ENCODE measurements at places on chromosomes 7 and 10.
A peak's percentile ranks its signal among the peaks of the same experiment; 100 is the strongest.

GRCh38 chr10:62231371-62231770, 37.3 kb downstream of the RTKN2 start:
- DNase-seq = no peak

- DNase-seq = no peak
These were observed 140.3 kb downstream of the PLXDC2 start for GRCh38 chr10:19956516-19957032.

DNA sequence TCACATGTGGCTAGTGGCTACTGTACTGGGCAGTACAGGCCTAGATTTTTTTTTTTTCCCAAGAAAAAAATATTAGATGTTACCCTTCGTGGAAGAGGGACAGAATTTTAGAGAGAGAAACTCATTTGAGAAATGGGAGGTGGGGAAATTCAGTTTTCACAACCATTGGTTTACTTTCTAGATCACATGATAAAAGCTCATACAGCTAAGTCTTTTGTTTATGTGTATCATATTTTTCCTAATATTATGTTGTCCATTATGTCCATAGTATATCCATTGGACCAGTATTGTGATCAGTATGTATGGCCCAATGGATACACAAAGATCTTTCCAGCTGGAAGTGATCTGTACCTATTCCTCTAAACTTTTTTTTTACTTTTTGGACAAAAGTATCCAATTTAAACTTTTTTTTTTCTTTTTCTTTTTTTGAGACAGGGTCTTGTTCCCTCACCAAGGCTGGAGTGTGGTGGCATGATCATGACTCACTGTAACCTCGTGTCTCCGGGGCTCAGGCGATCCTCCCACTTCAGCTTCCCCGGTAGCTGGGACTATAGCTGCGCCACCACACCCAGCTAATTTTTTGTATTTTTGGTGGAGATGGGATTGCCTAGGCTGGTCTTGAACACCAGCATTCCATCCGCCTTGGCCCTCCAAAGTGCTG, 4.1 kb downstream of the CALU start:
- no peak for DNase-seq

DNA sequence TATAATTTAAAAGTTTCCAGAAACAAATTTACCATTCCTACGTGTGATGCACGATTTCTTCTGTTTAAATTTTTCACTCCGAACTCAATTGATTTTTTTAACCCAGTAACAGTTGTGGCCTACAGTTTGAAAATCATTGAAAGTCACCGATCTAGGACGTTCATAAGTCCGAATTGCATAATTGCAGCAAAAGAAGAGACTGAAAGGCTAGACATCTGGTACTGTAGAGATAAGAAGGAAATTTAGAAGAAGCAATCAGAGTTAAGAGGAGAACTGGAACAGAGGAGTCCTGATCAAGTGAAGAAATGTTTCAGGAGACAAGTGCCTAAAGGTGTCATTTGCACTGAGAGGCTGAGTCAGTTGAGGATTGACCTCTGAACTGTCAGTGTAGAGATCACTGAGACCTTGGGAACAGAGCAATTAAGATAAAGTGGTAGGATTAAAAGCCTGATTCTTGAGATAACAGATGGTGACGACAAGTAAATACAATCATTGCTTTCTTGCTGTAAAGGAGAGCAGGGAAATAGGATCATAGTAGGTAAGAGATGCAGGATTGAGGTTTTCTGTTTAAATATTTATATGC, 73.5 kb downstream of the ZFAND4 start:
- no peak for DNase-seq

GRCh38 chr7:134771111-134771510, 8.3 kb upstream of the CALD1 start:
- DNase-seq = no peak

- DNase-seq = no peak
These were observed 95.3 kb upstream of the CYP26C1 start for GRCh38 chr10:92965314-92965713.

DNA sequence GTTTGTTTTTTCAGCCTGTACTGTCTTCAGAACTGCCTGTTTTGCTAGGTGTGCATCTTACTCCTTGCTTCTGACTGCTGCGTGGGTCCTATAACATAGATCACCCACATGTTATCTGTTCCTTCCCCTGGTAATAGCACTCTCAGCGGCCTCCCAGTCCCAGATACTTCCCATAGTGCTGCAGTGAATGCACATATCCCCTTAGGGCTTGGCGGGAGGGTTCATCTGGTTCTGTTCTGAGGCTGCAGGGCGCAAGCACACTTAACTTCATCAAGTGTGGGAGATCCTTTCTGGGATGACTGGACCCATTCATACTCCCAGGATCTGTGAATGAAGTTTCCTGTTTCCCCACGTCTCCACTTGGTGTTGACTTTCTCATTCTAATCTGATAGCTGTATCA, 90.7 kb downstream of the CELF2 start:
- DNase-seq = no peak

- DNase-seq = no peak
These were observed 136.0 kb downstream of the CUL2 start for GRCh38 chr10:34954142-34954541.

GRCh38 chr10:82289945-82290344, 415.0 kb downstream of the NRG3 start:
- no peak for DNase-seq

- no peak for DNase-seq
These were observed 17.5 kb downstream of the CFAP69 start for GRCh38 chr7:90262438-90262837.

GRCh38 chr7:25031007-25031406, 51.0 kb upstream of the OSBPL3 start:
- DNase-seq = peak; percentile 20

DNA sequence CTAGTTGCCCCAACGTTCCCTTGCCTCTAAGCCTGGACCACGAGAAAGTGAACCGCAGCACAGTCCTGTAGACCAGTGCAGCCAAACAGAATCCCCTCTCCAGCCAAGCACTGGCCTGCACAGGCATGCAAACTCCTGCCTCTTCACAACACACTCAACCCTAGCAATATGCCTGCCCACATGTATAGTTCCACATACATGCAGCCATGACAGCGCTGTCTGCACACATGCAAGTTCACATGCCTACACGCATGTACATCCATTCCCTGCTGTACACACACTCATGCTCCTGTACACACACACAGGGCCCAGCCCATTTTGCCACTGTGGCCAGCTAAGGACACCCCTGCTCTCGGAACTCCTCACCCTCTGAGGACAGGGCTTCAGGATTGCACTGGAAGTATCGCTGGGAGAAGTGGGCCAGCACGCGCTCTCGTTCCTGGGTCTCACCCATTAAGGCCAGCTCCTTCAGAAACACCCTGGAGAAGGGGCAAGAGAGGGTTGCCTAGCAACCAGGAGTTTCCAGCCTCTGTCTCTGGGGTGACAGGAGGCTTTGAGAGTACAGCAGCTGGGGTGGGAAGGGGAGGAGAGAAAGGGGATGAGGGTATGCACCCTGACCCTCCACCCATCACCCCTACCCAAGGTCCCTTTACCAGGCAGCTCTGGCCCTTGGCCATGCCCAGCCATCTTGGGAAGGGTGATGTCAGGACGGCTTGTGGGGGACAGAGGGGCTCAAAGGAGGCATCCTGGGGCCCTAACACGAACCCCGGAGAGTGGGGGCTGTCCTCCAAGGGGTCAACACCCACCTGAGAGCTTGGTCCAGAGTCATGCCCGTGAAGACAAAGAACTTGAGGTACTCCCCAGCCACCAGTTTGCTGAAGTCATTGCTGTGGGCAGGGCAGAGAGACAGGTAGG, 7.0 kb downstream of the PSD start:
- DNase-seq = no peak

DNA sequence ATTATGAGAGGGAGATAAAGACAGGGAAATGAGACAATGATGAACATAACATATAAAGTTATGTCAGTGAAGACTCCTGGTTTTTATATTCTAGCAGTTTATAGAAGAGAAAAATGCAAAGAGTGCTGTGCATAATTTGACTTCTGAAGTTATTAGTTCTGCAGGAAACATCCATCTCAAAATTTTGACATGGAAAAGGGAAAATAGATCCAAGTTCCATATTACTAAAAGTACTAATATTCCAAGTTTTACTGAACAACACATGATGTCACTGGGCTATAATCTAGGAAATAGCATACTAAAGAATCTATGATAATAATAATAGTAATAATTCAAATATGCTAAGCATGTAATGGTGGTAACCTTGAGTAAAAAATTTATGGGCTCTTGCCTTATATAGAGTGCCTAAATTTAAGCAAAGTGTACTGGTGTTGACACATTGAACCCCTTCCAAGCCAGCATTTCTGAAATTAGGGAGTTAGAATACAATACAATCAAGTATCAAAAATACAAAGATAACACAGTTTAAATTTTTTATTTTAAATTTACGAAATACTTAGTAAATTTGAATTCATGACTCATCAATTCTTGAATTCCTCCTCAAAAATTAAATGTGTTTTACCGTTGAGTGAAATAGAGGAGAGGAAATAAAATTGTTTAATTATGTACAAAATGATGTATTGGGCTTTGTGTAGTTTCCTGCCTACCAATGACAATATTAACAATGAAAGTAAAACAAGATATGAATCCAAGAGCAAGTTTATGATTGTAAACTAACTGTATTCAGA, 102.8 kb upstream of the KCND2 start:
- DNase-seq = no peak

GRCh38 chr10:15642095-15642494, 77.6 kb downstream of the ITGA8 start:
- DNase-seq = no peak

- DNase-seq = no peak
These were observed 16.6 kb downstream of the ZNF862 start for GRCh38 chr7:149854611-149855360.

DNA sequence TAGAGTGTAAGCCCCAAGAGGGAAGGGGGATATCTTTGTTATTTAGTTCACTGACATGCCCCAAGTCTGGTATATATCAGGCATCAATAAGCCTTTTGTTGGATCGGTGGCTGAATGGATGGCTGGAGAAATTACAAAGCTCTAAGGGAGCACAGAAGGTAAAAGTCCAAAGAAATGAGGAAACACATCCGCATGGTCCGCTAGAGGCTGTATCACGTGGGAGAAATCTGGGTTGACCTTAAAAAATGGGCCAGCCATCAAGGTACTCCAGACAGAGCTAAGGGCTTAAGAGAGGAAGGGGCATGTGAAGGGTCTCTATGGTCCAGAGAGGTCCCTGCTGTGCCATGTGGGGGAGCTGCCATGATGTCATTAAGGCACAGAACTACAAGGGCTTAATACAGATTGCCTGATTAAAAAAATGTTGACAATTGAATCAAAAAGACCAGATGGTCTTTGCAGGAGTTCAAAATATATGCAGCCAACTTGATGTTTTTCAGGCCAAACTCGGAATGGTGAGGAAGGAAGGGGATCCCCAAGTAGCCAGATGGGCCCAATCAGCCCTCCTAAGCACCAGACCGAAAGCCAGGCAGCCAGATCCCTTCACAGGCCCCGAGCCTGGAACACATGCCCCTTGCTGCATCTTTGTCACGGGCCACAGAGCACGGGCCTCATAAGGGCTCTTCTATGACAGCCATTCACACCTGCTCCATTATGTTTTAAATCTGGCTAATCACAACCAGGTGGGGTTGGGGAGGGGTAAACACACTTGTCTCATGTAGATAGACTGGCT, 31.9 kb downstream of the SCRN1 start:
- no peak for DNase-seq

GRCh38 chr10:59997827-59998525, 91.6 kb upstream of the CCDC6 start:
- no peak for DNase-seq

- no peak for DNase-seq
These were observed 252.9 kb downstream of the THSD7A start for GRCh38 chr7:11579141-11579540.

DNA sequence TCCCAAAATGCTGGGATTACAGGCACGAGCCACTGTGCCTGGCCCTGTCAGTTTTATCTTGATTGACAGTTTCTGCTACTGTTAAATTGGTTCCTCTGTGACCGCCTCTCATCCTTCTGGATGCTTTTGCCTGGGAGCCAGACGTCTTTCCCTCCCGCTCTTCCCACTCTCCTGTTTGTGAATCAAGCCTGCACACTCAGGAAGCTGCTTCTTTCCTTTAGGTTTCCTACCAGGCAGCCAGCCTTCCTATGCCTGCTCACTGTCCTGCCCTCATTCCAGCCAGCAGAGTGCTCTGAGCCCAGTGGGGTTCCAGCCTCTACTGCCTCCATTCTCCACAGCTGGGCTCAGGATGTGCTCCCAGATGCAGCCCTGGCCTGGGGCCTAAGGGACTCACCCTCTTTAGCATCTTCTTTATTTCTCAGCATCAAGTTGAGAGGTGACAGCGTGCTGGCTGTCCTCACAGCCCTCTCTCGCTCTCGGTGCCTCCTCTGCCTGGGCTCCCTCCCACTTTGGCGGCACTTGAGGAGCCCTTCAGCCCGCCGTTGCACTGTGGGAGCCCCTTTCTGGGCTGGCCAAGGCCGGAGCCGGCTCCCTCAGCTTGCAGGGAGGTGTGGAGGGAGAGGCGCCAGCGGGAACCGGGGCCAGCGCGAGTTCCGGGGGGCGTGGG, 5.1 kb downstream of the SH2D4B start:
- DNase-seq = no peak

DNA sequence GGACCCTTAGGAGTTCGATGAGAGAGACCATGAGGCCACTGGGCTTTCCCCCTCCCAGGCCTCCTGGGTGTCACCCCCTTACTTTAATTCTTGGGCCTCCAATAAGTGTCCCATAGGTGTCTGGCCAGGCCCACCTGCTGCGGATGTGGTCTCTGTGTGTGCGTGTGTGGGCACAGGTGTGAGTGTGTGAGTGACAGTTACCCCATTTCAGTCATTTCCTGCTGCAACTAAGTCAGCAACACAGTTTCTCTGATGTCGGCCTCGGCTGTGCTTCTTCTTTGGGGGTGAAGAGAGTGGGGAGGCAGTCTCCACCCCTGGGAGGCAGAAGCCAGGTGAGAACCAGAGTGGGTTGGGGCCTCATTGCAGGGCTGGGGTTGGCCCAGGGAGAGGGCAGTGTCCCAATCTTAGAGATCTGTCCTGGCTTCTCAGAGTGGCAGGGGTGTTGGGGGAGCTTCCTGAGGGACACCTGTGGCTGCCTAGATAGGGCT, 1.5 kb downstream of the PVRIG start:
- peak; percentile 57 for DNase-seq

All from GM12891 (cell line).